ENCODE measurements at places on chromosomes 3 and 15.

- no peak for DNase-seq
Measured at GRCh38 chr15:75449585-75450306, 1.7 kb downstream of the SIN3A start.

GRCh38 chr15:48695827-48696573 is 50.5 kb upstream of the FBN1 start:
- no peak for DNase-seq

GRCh38 chr3:49657208-49657915 is 16.8 kb upstream of the APEH start:
- DNase-seq, result no peak

GRCh38 chr3:124007186-124007585 is 15.3 kb upstream of the ROPN1 start:
- no peak for DNase-seq

GRCh38 chr3:128413003-128413370 is 53.7 kb downstream of the DNAJB8 start:
- no peak for DNase-seq

DNA sequence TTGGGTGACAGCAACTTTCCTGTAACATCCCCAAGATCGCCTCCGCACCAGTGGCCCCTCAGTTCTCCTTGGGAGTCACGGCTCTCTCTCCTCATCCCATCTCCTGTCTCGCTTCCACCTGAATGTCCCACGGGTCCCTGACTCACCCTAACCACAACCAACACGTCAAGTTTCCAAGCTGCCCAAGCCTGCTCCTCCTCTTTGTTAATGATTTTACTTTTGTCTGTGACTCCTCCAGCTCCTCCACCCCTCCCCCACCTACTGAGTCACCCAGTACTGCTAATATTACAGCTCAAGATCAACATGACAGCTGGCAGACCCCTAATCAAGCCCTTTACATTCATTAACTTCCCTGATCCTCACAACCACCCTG is 39.3 kb downstream of the BDH1 start:
- DNase-seq, result no peak
